IMR-90 (cell line): ENCODE measurements at places on chromosomes 2 and 18. TPM values are rescaled to one million over a fixed set of nuclear protein-coding genes. Genes with fewer than 3 reads are reported as not detected.
A peak's percentile ranks its signal among the peaks of the same experiment; 100 is the strongest.

The IL36A gene
- not detected in 2 replicates for total RNA-seq

The IRS1 gene
- 21.1 and 29.4 TPM in 2 replicates for total RNA-seq

The TMX3 gene
- total RNA-seq = 50.5 and 83.3 TPM in 2 replicates

The CCL20 gene
- total RNA-seq = not detected in 2 replicates

DNA sequence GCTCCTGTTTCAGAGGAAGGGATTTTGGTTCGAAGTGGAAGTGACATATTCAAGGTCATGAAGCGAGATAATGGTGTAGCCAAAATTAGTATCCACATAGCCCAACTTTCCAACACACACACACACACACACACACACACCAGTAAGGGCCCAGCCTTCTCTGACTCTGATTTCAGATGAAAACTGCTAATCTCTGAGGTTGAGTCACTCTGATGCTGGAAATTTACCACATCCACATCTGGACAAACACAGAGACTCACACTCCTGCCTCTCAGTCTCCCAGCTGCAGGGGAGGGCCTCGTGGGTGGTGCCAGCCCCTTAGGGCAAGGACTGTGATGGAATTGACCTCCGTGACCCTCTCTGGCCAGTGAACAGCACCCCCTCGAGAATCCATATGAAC is 29.0 kb upstream of the SLC35F6 start:
- H3K27me3 ChIP-seq = peaks cover 23% of the 10 kb centered on the region; the same call in 1 of the 2 replicates
- no peak overlapping the region for H3K4me3 ChIP-seq
- peak; percentile 96 for DNase-seq
- H3K36me3 ChIP-seq = no peaks in the 10 kb centered on the region

DNA sequence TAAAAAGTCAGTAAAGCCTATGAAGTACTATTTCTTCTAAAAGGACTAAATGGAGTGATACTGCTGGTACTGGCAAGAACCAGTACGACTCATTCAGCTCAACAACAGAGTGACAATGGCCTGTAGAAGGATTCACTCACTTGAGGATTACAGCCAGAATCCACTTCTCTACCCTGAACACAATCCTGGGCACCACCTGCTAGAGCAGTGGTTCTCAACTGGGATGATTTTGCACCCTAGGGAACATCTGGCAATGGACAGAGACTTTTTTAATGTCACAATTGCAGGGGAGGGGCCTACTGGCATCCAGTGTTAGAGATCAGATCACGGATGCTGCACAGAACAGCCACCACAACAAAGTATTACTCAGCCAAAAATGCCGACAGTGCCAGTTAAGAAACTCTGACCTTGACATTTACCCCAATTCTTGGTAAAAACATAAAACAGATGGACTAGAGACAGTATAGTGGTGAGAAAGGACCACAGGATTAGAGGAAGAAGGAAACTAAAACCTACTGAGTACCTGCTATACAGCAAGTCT is 5.0 kb downstream of the SPIRE1 start:
- no peak overlapping the region for H3K27ac ChIP-seq
- DNase-seq = peak; percentile 46
- no peaks in the 10 kb centered on the region; the same call in 1 of the 2 replicates for H3K36me3 ChIP-seq
- H3K27me3 ChIP-seq = no peaks in the 10 kb centered on the region
- peaks cover 4% of the 10 kb centered on the region for H3K4me1 ChIP-seq
- no peak overlapping the region for H3K4me3 ChIP-seq

DNA sequence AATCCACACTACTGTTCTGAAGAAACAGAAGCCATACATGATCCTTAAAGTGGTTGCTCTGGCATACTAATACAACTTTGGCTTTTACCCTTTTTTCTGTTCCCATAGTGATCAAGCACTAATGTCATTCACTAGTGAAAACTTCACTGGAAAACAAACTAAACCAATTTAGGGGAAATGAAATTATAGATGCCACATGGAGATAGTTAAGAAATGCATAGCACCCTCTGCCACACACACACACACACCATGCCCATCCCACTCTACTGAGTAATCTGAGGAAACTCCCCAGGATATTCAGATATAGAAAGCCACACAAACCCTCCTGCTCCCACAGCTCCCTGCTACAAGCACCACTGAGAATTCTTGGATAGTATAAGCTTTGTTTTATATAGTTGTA is 39.1 kb downstream of the SLC3A1 start:
- no peaks in the 10 kb centered on the region for H3K27me3 ChIP-seq
- no peaks in the 10 kb centered on the region for H3K4me1 ChIP-seq
- H3K27ac ChIP-seq = no peak overlapping the region
- no peak for DNase-seq
- H3K4me3 ChIP-seq = no peak overlapping the region

GRCh38 chr18:7728297-7728696 is 161.2 kb downstream of the PTPRM start:
- DNase-seq = no peak
- no peak overlapping the region for H3K27ac ChIP-seq
- H3K27me3 ChIP-seq = no peaks in the 10 kb centered on the region

DNA sequence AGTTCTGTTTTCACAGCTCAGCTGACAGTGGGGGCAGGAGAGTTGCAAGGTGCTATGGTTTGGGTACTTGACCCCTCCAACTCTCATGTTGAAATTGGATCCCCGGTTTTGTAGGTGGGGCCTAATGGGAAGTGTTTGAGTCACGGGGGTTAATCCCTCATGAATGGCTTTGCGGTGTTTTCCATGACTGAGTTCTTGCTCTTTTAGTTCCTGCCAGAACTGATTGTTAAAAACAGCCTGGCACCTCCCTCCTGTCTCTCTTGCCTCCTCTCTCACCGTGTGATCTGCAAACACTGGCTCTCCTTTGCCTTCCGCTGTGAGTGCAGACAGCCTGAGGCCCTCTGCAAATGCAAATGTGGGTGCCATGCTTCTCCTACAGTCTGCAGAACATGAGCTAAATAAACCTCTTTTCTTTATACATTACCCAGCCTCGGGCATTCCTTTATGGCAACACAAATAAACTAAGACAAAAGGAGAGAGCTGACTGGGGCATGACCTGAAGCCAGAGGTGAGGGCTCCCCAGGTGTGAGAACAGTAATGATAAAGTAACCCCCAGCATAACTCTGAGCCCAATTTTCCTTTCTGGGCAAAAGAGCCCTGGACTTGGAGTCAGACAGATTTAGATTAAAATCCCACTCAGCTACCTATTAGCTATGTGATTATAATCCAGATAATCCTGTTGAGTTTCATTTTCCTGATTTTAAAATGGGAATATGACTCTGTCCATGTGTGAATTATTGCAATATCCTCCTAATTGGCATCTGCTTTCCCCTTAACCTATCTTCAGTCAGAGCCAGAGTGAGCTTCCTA is 64.9 kb upstream of the CAPN13 start:
- H3K27ac ChIP-seq = no peak overlapping the region
- no peak for DNase-seq
- no peak overlapping the region for H3K4me3 ChIP-seq
- H3K4me1 ChIP-seq = no peaks in the 10 kb centered on the region

DNA sequence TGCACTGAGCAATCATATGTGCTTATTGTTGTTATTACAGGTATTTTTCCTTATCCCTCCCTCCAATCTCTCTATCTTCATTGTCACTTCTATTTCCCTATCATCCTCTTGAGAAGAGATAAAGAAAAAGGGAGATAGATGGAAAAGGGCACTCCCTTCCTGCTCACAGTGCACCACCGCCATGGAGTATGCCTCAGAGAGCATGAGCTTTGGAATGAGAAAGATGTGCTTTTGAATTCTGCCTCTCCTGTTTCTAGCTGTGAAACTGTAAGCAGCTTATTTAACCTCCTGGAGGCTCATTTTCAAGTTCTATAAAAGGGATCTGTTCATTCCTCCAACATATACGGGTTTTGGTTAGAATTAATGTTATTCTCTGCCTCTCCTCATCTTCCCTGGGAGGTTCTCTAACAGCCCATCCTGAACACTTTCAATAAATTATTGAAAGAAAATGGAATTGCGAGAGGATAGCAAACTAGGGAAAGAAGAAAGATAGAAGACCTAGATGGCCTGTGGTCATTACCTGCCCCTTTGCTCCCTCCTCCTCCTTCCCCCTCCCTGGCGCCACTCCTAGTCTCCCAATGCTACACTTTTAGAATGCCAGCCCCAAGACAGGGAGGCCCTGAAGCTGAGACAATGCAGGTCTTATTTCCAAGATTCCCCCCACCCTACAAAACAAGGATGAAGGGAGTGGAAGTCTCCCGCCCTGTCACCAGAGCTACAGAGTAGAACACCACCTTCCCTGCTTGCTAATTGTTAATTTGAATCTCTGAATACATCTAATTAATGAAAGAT is 37.8 kb downstream of the FIGN start:
- no peak overlapping the region for H3K4me3 ChIP-seq
- peaks cover under 1% of the 10 kb centered on the region; the same call in 1 of the 2 replicates for H3K4me1 ChIP-seq
- DNase-seq = no peak
- H3K36me3 ChIP-seq = no peaks in the 10 kb centered on the region
- no peaks in the 10 kb centered on the region for H3K27me3 ChIP-seq
- H3K27ac ChIP-seq = no peak overlapping the region

DNA sequence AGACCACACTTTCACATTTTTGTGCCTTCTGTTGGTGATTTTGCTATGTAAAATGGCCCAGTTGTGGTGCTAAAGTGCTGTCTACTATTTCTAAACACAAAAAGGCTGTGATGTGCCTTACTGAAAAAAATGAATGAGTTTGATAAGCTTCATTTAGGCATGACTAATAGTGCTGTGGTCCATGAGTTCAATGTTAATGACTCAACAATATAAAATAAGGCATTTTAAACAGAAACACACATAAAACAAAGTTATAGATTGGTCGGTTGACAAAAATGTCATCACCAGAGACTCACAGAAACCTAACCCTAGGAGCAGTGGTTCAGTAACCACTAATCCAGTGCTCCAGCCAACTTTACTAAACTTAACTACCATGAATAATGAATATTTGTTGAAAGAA is 160.0 kb downstream of the DNAH6 start:
- H3K27ac ChIP-seq = no peak overlapping the region
- H3K36me3 ChIP-seq = no peaks in the 10 kb centered on the region
- H3K4me1 ChIP-seq = peaks cover 3% of the 10 kb centered on the region
- DNase-seq = peak; percentile 85
- H3K27me3 ChIP-seq = peaks cover 10% of the 10 kb centered on the region; the same call in 1 of the 2 replicates

DNA sequence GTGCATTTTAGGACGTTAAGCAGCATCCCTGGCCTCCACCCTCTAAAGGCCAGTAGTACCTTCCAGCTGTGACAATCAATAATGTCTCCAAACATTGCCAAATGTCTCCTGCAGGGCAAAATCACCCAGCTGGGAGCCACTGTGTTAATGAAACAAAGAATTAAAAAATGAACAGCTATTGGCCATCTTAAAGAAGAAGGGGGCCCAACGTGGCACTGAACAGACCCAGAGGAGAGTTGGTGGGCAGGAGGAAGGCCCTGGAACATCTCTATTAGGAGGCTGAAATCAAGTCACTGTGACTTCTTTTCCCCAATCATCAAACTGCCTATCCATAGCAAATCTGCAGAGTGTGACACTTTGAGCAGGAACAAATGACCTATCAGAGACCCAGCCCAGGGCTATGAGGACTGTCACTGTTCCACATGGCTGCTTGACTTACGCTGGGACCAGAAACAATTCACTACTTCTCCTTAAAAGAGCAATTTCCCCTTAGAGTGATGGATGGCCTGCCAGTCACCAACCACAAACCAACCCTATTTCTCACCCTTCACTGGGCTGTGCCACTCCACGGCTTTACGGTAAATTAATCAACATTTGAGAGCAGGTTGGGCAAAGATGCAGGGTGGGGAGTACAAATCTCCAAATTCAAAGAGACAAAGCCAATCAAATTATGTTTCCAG is 35.2 kb upstream of the TEX51 start:
- H3K27me3 ChIP-seq = 0 out of 2 replicates have a peak, but pooled peaks cover 2% of the 10 kb centered on the region
- H3K36me3 ChIP-seq = no peaks in the 10 kb centered on the region
- H3K27ac ChIP-seq = no peak overlapping the region

GRCh38 chr2:240974771-240975572 is 23.4 kb upstream of the SNED1 start:
- no peak overlapping the region for H3K4me3 ChIP-seq
- H3K27ac ChIP-seq = no peak overlapping the region
- H3K4me1 ChIP-seq = peaks cover 2% of the 10 kb centered on the region; the same call in 1 of the 2 replicates
- no peaks in the 10 kb centered on the region for H3K36me3 ChIP-seq

- H3K36me3 ChIP-seq = no peaks in the 10 kb centered on the region
- H3K27ac ChIP-seq = no peak overlapping the region
- no peak overlapping the region for H3K4me3 ChIP-seq
These were observed 441.0 kb upstream of the MAP2 start for GRCh38 chr2:208982831-208983230.

- peaks cover 4% of the 10 kb centered on the region; the same call in 1 of the 2 replicates for H3K27me3 ChIP-seq
These were observed 94.5 kb upstream of the ID2 start for GRCh38 chr2:8587251-8587791.

DNA sequence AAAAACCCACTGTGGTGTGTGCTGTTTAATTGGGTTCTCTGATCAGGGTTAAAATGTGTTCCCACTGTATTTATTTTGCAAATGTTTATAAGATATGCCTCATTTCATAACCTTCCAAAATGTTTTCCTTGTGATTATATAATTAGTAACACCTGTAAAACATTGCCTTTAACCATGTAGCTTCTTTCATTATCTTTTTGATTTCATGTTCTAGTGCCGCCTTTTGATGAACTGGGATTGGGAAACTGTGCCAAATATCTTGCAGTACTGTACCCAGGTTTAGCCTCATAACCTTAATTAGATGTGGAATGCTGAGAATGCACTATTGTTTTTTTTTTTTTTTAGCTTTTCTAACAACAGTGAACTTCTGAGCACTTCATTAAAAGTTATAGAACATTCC is 96.9 kb downstream of the TANC1 start:
- H3K36me3 ChIP-seq = peaks cover 6% of the 10 kb centered on the region
